ENCODE measurements at places on chromosomes 2 and 18. TPM values are rescaled to one million over a fixed set of nuclear protein-coding genes. Genes with fewer than 3 reads are reported as not detected.

DCDC2C gene
- total RNA-seq: not detected

HAAO gene
- 0.78 TPM for total RNA-seq

TPO gene
- total RNA-seq: 2.6 TPM

MARCO gene
- 1.7 TPM for total RNA-seq

IL36A gene
- not detected for total RNA-seq

CRYGC gene
- total RNA-seq: not detected

AQP12B gene
- not detected for total RNA-seq

AOX1 gene
- total RNA-seq: 10.3 TPM

SLC66A2 gene
- 160 TPM for total RNA-seq

CHRNA1 gene
- total RNA-seq: 278 TPM

KIF1A gene
- total RNA-seq: not detected

ZBTB7C gene
- 0.91 TPM for total RNA-seq

PHLPP1 gene
- 5.7 TPM for total RNA-seq

CTAGE1 gene
- total RNA-seq: not detected

CHN1 gene
- total RNA-seq: 2.3 TPM

CCDC121 gene
- total RNA-seq: 2.6 TPM

EMILIN1 gene
- total RNA-seq: 14.3 TPM

ERFE gene
- 2.8 TPM for total RNA-seq

FER1L5 gene
- total RNA-seq: not detected

GNAL gene
- total RNA-seq: 16.6 TPM

BUB1 gene
- total RNA-seq: 0.11 TPM

TXNDC2 gene
- total RNA-seq: not detected

OR6B2 gene
- total RNA-seq: not detected

CNRIP1 gene
- 4.6 TPM for total RNA-seq

ANTXR1 gene
- total RNA-seq: 10.9 TPM

RAB17 gene
- 1.3 TPM for total RNA-seq

CDCA7 gene
- total RNA-seq: 9.2 TPM

TUBA4A gene
- 669 TPM for total RNA-seq

UGT1A6 gene
- total RNA-seq: not detected

LYPD6B gene
- total RNA-seq: not detected

RNMT gene
- total RNA-seq: 25.4 TPM

HNMT gene
- 3.5 TPM for total RNA-seq

MLPH gene
- total RNA-seq: 0.91 TPM

ODC1 gene
- 94.6 TPM for total RNA-seq

ZSWIM2 gene
- not detected for total RNA-seq

UGT1A7 gene
- not detected for total RNA-seq

INPP5D gene
- total RNA-seq: 4.1 TPM

DSC3 gene
- 0.10 TPM for total RNA-seq

HOXD13 gene
- total RNA-seq: not detected

ZAP70 gene
- 0.94 TPM for total RNA-seq

MITD1 gene
- total RNA-seq: 10.5 TPM

RAB3GAP1 gene
- total RNA-seq: 47.4 TPM

CNOT9 gene
- total RNA-seq: 16.4 TPM

LTBP1 gene
- total RNA-seq: 9.5 TPM

UGT1A3 gene
- total RNA-seq: not detected

CNTNAP5 gene
- not detected for total RNA-seq

PDE1A gene
- total RNA-seq: 1.5 TPM

MAP2 gene
- total RNA-seq: 2.9 TPM

RSAD2 gene
- 2.3 TPM for total RNA-seq

SMIM21 gene
- not detected for total RNA-seq

RGPD4 gene
- total RNA-seq: not detected

FARSB gene
- total RNA-seq: 41.4 TPM

KHK gene
- 2.5 TPM for total RNA-seq

POTEC gene
- total RNA-seq: not detected

ACKR3 gene
- total RNA-seq: 7.8 TPM

LYPD6 gene
- 0.11 TPM for total RNA-seq

Measured in psoas muscle (tissue), 8 donors.